Type B pancreatic cell (in vitro differentiated cells): ENCODE measurements at places on chromosomes 7 and 10.

DNA sequence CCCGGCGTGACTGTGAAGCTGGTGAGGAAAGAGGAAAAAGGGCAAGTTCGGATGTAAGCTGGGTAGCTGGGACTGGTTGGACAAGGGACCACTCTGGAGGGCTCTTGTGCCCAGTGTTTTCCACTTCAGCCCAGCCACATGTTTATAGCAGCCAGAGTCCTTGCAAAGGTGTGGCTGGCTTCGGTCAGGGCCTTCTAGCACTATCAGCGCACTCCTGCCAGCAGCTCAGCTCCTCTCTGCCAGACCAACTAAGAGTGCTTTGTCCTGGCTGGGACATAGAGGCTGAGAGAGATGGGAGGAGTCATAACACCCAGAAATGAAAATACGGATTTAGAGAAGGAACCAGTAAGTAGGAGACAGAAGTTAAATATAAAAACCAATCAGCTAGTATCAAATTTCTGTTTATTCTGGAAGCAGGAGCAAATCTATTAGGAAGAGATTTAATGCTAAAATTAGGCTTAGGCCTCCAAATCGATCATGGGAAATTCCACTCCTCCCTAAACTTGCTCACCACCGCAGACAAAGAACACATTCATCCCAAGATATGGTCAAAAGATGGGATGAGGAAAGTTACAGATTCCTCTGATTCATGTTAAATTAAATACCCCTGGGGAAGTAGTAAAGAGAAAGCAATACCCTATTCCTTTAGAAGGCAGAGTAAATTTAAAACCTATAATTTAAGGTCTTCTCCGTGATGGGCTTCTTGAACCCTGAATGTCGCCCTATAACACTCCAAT lies 135.0 kb downstream of the RALA start:
- DNase-seq = no peak

DNA sequence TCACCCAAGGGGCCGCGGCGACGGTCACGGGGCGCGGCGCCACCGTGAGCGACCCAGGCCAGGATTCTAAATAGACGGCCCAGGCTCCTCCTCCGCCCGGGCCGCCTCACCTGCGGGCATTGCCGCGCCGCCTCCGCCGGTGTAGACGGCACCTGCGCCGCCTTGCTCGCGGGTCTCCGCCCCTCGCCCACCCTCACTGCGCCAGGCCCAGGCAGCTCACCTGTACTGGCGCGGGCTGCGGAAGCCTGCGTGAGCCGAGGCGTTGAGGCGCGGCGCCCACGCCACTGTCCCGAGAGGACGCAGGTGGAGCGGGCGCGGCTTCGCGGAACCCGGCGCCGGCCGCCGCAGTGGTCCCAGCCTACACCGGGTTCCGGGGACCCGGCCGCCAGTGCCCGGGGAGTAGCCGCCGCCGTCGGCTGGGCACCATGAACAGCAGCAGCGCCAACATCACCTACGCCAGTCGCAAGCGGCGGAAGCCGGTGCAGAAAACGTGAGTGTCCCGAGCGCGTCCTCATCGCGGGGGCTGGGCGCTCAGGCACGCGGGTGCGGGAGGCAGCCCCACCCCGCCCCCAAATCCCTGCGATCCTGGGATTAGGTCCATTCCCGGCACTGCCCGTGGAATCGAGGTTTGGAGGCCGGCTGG lies 509 bp downstream of the AHR start:
- DNase-seq = peak; percentile 71

DNA sequence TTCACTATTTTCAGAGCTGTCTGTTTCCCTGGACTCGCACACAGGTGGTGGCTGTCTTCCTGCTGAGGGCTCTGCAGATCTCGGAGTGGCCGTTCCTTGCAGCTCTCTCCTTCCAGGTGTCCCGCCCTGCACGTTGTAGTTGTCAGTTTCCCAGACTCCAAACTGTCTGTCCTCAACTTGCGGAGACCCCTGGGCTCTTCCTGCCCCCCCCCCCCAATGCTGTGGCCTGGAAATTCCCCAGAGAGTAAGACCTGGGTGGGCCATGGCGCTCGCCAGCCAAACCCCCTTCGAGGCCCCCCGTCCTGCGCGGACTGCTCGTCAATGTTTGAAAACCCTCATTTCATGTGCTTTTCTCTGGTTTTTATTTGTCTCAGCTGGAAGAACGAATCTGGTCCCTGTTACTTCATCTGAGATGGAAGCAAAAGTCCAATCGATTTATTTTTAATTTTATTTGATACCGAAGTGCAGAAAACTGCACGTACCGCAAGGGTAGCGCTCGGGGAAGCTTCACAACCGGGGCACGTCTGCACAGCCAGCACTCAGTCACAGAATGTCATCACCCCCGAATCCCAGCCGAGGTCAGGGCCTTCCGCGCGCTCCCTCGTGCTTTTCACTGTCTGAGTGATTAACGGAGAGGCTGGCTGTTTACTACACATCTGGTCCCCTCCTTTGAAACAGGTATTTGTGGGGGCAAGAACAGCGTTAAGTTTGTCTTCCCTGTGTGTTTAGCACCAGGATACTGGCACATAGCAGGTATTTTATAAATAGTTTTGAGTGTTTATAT lies 46.4 kb upstream of the NKX6-2 start:
- no peak for DNase-seq

DNA sequence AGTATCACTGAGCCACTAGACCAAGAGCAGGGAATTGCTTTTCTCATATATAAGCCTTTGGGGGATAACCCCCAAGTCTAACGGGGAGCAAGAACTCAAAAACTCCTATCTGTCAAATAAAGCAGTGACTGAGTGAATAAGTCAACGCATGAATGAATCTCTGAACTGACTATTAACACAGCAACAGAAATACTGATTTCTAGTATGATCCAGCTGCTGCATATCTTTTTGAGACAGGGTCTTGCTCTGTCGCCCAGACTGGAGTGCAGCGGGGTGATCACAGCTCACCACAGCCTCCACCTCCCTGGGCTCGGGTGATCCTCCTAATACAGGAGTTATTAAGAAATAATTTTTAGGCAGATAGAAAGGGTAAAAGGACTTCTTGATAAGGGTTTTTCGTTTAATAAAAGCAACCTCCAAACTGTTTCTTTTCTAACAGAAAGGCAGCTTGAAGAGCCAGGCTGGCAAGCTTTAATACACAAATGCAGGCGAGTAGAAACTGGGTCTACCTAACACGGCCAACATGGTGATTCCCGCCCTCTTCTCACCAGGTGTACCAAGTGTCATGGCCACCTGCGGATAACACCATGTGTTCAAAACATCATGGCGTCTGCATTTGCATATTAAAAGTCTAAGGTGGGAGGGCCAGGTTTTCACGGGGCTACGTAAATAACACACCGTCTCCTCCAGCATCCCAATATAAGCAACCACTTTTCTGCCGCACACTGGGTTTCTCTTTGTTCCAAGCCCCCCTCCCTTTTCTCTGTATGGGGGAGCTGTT lies 631.9 kb downstream of the PARD3 start:
- no peak for DNase-seq

- DNase-seq = no peak
These were observed 38.9 kb upstream of the SLF2 start for GRCh38 chr10:100873827-100874326.

GRCh38 chr7:133778472-133778871 lies 348.7 kb upstream of the LRGUK start:
- no peak for DNase-seq
